ENCODE measurements at places on chromosomes 2 and 18. TPM values are rescaled to one million over a fixed set of nuclear protein-coding genes. Genes with fewer than 3 reads are reported as not detected.

Gene NOL4
- total RNA-seq: not detected

Gene CYS1
- 4.7 TPM for total RNA-seq

Gene EPAS1
- total RNA-seq: 13.6 TPM

Gene SLC9A4
- total RNA-seq: not detected

Gene TNS1
- 73.1 TPM for total RNA-seq

Gene LYG2
- total RNA-seq: not detected

Gene SERPINB12
- total RNA-seq: not detected

Gene DSG1
- total RNA-seq: not detected

Gene SCN1A
- under 0.01 TPM for total RNA-seq

Gene SERPINB11
- not detected for total RNA-seq

Gene ERFE
- total RNA-seq: 4.2 TPM

Gene MALL
- 8.9 TPM for total RNA-seq

Gene BOLL
- total RNA-seq: 2.6 TPM

Gene IKZF2
- total RNA-seq: 4.2 TPM

Gene DNAH6
- 1.0 TPM for total RNA-seq

Gene FER1L5
- total RNA-seq: 0.52 TPM

Gene ZNF804A
- total RNA-seq: under 0.01 TPM

Measured in skeletal muscle tissue (tissue), 5 donors.